ENCODE measurements at places on chromosomes 11 and 22. TPM values are rescaled to one million over a fixed set of nuclear protein-coding genes. Genes with fewer than 3 reads are reported as not detected.

DNA sequence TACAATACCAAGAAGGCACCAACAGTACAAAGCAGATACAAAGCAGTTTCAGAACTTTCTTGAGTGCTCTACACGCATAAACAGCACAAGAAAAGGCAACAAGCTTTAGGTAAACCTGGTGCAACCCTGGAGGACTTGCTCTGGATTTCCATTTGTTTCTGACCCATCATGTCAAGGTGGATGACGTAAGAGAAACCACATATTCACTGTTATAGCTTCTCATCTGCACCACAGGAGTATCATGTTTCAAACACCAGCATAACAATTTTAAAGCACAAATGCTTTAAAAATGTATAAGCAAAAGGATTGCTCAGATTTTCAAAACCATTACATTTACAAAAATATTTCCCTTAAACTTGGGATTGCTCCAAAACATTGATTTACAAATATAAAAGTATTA is 25.0 kb upstream of the YPEL1 start:
- no peak for DNase-seq

The OSM gene
- not detected for total RNA-seq

GRCh38 chr11:45852712-45853101 is 5.4 kb downstream of the CRY2 start:
- peak; percentile 14 for DNase-seq

The IFITM5 gene
- total RNA-seq = not detected

DNA sequence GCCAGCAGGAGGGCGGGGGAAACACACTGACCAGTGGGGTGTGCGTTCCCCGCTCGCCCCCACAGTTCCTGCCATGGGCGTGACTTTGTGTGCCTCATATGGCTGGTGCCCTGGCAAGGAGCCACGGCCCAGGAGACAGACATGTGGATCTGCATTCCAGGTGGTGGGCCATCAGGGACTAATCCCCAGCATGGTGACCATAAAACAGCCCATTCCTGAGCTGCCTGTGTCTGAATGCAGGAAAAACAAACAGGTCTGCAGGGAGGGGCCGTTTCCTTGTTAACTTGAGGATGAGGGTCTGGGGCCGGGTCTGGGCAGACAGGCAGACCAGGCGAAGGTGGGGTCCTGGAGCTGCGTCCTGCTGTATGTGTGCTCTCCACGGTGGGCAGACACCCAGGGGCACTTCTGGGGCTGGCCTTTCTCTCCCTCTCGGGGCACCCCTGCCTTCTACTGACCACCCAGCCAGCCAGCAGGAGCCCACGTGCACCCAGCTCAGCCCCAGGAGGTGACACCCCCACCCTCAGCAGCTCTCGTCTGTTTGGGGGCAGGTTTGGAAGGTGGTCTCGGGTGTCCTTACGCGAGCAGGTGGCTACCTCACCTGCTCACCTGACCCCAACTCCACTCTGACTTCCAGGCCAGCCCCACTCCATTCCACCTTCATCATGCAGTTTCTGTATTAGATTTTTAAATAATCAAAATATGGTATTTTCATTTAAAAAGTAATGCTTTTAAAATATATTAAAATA is 120.3 kb downstream of the KCNQ1OT1 start:
- no peak for DNase-seq

The GGTLC3 gene
- not detected for total RNA-seq

- no peak for DNase-seq
These were observed 83.6 kb downstream of the FEZ1 start for GRCh38 chr11:125412509-125412908.

GRCh38 chr22:43529934-43530333 is 118.1 kb downstream of the MPPED1 start:
- DNase-seq = no peak

Data from SK-MEL-5 (cell line).